ENCODE measurements at places on chromosomes 1 and 21.

GRCh38 chr1:10958614-10959013 is 53.8 kb upstream of the TARDBP start:
- no peak for DNase-seq

DNA sequence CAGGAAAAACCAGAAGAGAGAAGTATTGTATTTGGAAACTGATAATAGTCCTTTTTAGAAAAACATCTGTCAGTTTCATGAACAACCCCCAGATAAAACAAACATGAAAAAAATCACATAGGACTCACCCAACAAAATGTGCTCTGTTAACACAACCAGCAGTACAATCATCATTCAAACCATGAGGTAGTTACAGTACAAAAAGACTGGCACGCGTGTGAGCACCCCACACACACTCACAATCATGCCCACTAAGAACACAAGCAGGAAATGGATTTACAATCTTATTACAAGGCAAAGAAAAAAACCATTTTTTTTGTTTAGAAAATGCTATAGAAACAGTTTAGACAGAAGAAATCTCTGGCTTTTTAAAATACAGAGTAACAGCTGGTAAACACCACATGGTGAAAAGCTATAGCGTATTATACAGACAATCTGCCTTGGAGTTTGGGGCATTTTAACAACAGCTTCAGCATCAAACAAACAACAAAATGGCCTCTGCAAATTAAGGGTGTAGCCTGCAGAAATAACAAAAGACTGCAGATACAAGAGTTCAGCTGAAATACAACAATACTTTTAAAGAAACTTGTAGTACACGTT is 180.0 kb downstream of the CDC7 start:
- no peak for DNase-seq

GRCh38 chr21:15729346-15729673 is 472 bp upstream of the USP25 start:
- DNase-seq, result no peak

DNA sequence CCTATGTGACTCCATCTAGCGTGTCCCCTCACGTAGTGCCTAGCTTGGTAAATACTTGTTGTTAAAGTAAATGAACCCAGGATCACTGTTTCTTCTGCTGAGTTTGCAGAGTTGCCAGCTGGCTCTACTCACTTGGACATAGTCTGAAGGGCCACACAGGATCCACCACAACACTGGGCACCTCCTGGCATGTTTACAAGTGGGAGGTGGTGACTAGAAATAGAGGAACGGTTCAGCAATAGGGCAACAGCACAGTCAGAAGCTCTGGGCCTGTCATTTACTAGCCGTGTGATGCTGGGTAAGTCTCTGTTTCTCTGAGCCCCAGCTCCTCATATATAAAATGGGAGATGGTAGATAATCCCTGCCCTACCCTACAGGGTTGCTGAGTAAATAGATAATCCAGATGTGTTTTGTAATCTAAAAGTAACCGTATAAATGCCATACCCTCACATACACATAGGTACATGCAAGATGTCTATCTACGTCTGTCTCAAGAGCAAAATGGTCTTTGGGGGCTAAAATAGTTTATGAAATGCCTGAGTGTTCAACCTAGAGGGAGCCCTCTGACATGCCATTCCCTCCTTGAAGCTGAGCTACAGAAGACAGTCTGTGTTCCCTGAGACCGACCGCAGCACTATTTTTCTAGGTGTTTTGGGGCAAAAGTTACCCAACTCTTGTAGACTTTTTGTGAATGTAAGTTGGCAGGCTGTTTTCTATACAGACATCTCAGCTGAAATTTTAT is 20.5 kb downstream of the RNF220 start:
- DNase-seq, result no peak

- no peak for DNase-seq
Observed at GRCh38 chr1:162645666-162646065, 13.4 kb downstream of the DDR2 start.

GRCh38 chr1:242468784-242469183 is 55.7 kb downstream of the PLD5 start:
- DNase-seq, result no peak

DNA sequence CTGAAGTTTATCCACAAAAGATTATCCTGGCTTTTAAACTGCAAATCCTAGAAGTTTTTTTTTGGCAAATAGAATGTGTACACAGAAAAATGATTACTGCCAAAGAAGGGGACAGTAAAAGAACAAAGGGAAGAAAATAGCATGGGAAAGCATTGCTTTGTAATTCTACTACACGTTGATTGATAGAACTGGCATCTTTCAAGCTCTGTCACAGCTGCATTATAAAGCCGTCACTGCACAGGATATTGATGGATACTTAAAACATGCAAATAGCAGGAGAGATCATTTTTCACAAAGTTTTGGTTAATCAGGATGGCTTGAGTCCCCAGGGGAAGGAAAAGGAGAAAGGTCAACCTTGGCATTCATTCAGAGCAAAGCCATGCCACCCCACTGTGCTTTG is 183.7 kb upstream of the RRP15 start:
- no peak for DNase-seq

GRCh38 chr1:71829346-71829745 is 453.0 kb downstream of the NEGR1 start:
- DNase-seq, result no peak

DNA sequence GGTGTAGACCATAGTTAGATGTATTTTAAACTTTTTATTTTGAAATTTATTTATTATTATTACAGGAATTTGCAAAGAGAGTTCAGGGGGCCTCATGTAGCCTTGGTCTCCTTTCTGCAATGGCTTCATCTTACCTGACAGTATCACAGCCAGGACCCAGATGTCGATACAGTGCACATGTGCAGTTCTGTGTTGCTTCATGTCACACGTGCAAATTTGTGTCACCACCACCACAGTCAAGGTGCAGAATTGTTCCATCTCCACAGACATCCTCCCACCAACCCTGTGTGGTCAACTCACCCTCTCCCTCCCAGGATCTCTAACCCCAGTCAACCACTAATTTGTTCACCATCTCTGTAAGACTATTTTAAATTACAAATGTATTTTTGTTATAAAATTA is 184.5 kb downstream of the CAMTA1 start:
- DNase-seq, result no peak
